ENCODE measurements at places on chromosomes 1 and 21.

DNA sequence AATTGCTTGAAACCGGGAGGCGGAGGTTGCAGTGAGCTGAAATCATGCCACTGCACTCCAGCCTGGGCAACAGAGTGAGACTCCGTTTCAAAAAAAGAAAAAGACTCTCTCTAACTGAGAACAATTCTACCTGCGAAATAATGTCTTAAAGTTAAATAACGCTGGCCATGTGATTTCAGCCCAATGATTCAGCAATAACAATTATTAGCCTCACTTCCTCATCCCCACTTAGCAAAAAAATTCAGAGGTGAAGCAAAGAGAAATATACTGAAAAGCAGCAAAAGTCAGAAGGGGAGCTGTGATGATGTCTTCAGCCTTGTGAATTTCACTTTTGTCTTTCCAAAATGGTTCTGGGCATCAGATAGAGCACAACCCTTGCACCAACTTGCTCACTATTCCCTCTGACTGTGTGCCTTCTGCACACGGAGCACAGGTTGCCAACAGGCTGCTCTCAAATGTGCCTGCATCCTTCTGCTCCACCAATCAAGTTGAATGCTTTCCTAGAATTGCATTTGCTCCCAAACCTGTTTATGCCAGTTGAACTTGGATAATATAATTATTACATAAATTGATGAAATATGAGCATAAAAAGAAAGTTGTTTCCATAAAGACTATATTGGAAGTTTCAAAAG lies 79.8 kb upstream of the IPO9 start:
- DNase-seq, result no peak

DNA sequence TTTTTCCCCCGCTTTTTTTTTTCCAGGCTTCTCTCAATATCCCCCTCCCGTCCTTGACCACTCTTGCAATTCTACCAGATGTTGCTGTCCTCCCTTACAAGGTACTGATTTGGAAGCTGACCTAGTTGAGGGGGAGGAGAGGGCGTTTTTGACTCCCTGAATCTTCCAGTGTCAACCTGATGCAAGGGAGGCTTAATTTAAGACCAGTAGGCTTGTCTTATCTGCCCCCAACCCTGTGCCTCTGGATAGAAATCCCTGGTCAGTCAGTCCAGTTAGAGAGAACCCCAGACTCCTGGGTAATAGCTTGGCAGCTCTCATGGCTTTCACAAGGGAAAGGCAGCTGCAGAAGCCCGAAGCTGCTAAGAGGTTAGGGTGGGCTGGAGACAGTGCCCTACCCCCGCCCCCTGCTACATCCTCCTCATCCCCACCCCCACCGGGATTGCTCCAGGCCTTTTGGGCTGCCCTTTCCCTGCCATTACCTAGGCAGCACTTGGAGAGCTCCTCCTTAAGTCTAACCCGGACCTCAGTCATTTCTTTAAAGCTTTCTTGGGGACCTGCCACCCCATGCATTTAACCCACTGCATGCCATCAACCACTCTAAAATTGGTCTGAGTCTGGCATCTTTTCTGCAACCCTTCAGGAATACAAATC lies 3.6 kb downstream of the ACKR1 start:
- no peak for DNase-seq

GRCh38 chr1:83527987-83528386 lies 470.9 kb downstream of the TTLL7 start:
- DNase-seq, result no peak

GRCh38 chr1:54475357-54475881 lies 69.2 kb upstream of the SSBP3 start:
- no peak for DNase-seq

DNA sequence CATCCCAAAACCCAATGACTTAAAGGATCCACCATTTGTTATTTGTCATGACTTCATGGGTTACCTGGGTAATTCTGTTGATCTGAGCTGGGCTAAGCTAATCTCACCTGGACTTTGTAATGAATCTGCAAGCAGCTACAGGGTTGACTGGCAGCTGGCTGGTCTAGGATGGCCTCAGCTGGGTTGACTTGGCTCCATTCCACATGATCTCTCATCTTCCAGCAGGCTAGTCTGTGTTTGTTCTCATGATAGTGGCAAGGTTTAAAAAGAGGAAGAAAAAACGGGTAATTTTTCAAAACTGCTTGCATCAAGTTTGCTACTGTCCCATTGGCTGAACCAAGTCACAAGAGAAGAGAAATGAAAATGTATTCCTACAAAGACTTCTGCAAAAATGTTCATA lies 24.8 kb upstream of the ZMYM4 start:
- DNase-seq, result no peak

DNA sequence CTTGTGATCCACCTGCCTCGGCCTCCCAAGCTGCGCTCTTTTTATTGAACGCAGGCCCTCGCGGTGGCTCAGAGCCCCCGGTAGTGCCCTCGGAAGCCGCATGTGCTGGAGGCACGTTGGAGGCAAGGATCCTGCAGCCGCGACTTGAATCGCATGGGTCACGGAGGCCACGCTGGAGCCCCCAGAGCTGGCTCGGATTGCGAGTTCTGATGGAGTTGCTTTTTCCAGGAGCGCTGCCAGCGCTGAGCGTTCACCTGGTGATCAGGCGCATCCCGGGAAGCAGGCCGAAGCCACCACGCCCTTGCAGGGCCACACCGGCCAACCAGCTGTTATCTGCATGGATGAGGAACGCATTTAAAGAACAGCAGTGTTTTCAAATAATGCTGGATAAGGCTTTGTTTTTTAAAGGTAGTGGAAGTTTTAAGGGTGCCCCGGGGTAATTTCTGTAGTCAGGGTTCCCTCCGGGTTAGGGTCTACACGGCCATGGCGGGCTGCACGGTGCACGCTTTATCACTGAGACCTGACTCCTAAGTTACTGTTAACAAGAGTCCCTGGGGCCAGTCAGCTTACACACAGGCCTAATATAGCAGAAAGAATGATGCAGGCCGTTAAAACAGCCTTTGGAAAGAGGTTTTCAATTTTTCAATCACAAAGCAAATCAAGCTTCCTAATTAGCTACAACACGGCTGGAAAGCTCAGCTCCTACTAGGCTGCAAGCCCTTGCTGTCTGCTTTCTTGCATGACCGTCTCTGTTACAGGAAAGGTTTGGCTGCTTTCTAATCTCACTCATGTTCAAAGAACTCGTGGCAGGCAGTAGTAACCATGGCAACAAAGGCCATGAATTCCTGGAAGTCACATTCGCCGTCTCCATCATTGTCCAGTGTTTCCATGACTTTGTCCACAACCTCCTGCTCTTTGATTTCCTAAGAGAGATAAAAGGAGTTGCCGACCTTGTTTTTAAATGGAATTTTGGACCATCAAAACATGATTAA lies 6.0 kb downstream of the S100B start:
- DNase-seq, result no peak

- no peak for DNase-seq
Measured at GRCh38 chr1:92795166-92795565, 10.3 kb upstream of the EVI5 start.

DNA sequence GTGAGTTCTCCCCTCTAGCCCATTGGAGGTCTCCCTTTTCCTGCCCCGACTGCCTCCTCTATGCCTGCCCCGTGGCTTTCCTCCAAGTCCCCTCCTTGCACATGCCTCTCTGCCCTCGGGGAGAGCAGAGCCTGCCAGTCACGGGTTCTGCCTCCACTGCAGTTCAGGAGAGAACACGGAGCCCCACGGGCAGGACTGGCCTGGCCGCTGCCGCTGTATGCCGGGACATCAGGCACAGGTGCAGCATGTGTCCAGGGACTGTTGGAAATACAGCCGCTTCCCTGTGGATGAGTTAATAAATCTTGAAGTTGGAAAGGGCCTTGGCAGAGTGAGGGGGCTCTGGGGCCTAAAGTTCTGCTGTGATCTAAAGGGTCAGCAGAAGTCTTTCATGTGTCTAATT lies 676.6 kb downstream of the MATN1 start:
- no peak for DNase-seq

DNA sequence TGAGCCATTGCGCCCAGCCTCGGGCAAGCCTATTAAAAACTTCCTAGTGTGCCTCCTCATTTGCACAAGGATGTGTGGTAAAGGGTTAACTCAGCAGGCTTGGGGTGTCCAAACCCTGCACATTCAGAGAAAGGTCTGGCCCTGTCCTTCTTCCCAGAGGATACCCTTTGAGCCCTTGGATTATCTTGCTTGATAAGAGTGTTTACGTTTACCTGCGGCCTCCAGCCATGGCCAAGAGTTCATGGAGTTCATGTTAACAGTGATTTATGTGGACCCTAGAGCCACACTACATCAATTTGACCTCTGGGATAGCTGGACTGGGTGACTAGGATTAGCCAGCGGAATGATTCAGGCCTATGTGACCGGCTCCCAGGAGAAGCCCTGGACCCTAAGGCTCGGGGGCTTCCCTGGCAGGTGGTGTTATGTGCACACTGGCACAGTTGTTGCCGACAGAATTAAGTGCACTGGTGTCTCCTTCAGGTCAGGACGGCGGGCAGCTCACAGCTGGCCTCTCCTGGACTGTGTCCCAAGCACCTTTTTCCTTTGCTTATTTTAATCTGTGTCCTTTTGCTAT lies 7.7 kb upstream of the TCP10L start:
- DNase-seq, result no peak

DNA sequence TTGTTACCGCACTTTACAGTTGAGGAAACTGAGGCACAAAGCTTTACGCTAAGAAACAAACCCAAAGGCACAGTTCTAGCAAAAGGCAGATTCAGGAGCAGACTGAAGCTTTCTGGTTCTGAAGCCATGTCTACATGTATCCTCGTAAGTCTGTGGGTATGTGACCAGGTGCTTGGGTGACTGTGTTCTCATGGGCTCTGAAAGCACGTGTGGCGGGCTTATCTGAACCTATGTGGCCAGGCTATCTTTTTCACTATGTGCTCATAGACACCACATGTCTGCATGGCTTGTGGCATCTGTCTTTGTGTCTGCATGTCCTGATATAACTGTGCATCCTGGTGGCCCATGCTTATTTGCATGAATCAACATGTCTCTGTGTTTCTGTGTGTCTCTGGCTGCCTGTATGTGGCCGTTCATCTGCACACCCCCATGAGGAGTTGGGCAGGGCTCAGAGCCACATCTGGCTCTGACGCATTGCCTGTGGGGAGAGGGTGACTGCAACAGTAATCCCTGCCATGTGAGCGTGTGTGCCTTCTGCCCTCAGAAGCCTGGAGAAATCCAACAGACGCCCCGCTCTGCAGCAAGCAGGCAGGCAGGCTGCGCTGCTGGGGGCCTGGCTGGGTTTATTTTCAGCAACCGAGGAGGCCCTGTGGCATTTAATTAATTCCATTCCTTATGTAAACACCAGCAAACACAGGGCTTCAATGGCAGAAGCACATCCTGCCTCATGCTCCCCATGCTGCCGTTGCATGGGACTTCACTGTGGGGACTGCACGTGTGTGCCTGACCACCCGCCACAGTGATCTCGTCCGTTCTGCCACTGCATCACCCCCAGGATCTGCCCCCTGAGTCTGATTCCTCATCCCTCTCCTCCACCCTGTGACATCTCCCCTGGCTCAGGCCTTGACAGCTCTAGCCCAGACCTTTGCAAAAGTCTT lies 115.4 kb downstream of the TRABD2B start:
- DNase-seq, result no peak

GRCh38 chr1:89310505-89310904 lies 37.8 kb upstream of the GBP5 start:
- no peak for DNase-seq

DNA sequence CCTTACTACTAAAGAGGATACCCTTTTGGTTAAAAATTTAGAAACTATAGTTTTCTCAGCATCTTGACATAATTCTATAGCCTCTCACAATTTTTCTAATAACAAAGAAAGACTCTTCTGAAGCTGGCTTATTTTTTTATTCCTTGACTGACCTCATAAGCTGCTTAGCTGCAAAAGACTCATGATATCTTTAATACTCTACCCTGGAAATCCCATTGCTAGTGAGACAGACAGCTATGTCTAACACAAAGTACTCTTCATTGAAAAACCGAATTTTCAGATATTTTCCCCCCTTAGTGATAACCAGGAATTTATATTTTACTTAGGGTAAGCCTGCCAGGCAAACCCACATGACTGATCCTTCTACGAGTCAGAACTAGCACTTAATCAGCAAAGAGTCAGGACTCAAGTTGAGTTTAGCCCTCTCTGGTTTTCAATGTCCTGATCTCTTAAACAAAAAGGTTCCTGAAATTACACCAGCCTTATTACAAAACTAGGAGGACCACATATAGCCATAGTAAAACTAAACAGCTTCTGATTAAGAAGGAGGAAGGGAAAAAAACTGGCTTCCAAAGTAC lies 56.9 kb downstream of the ENAH start:
- DNase-seq, result no peak

DNA sequence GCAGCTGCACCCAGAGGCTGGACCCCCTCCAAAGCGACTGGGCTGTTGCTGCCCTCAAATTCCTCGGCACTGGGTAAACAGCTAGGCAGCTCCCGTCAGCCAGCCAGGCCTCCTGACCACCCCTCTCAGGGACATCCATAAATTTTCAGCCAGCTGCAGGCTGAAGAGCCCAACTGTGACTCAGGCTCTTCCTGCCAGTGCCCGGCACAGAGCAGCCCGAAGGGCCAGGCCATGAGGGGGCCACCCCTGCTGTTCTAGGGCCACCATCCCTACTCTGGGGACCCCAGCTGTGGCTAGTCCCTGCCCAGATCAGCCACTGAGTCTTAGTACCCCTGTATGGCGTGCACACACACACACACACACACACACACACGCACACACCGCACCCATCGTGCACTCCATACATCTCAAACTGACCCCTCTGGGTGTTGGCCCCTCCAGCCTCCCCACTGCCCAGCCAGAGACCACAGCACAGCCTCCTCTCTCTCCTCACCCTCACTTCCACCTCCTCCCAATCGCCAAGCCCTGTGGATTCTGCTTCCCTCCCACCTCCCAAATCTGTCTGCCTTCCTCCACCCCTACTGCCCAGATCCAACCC lies 6.2 kb upstream of the LAPTM5 start:
- DNase-seq, result no peak

GRCh38 chr1:32014199-32014947 lies 705 bp downstream of the KHDRBS1 start:
- peak; percentile 12 for DNase-seq
